Stimulated activated CD4-positive, alpha-beta T cell treated with anti-CD3 and anti-CD28 coated beads, TNF-alpha, amount 100 ng/mL, for 1 hour (primary cell): ENCODE measurements at places on chromosomes 2 and 18.

GRCh38 chr18:28365411-28365831 is 188.5 kb upstream of the CDH2 start:
- DNase-seq = no peak

DNA sequence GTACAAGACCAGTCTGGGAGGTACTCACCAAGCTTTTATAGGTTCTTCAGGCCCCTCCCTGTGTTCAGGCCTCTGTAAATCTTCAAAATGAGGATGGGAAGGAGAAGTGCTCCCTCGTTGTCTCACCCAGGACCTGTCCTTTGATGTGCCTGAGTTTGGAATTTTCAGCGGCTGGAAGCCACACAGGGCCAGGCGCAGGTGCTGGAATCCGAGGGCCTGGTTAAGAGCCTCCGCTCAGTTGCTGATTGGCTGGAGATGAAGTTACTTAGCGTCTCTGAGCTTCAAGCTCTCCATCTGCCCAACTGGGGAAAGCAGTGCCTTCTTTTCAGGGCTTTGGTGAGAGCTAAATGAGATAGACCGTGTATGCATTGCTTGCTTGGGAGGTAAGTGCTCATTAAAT is 30.0 kb downstream of the HJURP start:
- DNase-seq = no peak

GRCh38 chr2:97736608-97737330 is 23.4 kb downstream of the ZAP70 start:
- DNase-seq = no peak

DNA sequence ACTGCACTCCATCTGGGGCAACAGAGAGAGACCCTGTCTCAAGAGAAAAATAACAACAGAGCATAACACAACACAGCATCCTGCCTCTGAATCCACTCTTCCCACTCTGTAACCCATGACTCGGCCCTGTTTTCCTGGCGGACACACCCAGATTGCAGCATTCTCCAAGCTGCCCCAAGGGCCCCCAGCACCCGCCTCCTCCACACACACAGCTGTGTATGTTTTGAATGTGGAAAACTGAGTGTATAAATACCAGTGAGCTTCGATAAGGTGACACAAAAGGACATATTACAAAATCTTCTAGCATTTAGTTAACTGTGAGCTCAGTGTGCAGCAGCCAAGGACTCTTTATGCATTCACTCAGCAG is 13.0 kb downstream of the IMPA2 start:
- DNase-seq = no peak

DNA sequence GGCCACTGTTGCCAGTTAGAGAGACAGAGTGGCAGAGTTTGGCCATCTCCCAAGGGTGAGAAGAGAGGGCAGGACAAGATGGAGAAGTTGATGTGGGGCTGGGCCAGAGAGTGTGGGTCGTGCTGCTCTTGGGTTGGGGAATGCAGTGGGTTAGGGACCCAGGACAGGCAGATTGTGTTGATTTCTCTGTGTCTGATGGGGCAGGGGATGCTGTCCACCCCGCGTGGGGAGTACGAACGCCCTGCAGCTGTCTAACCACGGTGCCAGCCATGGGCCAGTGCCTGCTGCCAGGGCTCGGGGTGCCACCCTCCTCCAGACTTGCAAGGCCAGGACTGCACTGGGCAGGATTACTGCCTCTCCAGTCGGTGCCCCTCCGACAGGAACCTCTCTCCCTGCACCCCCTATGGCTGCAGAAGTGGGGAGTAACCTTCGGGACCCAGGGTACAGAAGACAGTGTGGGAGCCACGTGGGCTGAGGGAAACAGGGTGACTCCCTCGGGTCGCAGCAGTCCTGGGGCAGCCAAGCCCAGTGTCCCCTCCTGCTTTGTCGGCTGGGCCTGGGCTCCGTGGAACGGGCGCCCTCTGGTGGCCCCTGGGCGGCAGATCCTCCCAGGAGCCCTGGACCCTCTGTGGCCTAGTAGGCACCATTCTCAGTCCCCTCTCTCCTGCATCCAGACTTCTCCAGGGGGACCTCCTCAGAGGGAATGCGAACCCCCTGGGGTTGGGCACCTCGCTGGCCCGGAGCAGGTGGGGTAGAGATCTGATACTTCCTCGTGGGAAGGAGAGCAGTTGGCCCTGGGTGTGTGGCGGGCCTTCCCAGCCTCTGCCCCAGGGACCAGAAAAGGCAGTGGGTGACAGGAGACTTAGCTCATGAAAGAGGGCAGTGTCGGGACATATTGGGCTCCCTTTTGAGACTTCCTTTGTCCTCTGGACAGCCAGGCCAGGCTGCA is 2.7 kb downstream of the GPC1 start:
- DNase-seq = peak; percentile 38

DNA sequence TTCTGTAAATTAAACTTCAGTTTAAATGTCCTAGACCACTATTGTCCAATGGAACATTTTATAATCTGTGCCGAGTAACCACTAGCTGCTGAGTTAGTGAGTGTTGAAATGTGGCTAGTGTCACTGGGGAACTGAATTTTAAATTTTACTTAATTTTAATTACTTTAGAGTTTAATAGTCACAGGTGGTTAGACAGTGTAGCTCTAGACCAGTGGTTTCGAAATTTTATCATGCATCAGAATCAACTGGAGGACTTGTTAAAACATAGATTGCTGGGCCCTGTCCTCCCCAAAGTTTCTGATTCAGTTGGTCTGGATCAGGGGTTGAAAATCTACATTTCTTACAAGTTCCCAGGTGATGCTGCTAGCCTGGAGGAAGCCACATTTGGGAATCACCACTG is 110.4 kb downstream of the FMNL2 start:
- DNase-seq = no peak

- DNase-seq = no peak
Measured at GRCh38 chr2:240789051-240789453, 31.0 kb downstream of the KIF1A start.

DNA sequence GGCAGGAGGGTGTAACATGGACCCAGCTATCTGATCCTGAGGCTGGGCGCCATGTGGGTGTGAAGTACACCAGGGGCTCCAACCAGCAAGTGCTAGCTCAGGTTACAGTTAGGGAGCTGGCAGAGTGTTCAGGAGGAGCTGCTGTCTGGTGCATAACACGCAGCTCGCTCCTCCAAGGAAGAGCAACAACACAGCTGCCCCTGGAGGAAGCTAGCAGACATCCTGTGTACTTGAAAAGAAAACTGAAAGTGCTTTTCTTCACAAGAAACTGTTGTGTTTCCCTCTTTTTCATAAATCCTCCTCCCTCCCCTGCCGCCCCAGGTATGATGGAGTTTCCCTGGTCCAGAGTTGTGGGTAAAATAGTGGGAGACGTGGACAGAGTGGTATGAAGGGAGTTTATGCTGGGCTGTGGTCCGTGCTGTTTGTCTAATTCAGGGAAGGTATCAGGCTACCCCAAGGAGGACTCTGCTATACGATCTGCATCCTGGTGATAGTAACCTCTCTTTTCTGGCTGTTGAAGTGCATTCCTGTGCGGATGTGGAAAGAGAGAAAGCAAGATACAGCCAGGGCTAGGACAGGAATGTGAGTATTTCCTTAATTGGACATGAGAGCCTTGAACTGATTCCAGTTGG is 6.1 kb upstream of the LBH start:
- DNase-seq = no peak

DNA sequence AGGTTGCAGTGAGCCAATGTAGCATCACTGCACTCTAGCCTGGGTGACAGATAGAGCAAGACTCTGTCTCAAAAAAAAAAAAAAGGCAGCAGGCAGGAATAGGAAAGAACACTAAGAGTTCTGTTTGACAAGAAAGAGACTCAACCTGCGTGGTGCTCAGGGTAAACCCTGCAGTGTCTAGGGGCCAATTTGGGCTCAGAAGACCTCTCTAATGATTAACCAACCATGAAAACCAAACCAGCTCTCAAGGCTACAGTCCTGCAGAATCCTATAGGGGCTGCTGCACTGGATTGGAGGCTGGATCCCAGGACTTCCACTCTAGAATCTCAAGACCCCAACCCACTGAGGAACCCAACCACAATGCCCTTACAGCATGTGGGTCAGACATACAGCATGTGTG is 2.4 kb downstream of the TRABD2A start:
- no peak for DNase-seq

- no peak for DNase-seq
Measured at GRCh38 chr2:149038442-149039212, at the start of gene LYPD6B. LYPD6B (plus strand) TSS chr2:149038699; CDS start chr2:149130949, 92,250 bp downstream.

DNA sequence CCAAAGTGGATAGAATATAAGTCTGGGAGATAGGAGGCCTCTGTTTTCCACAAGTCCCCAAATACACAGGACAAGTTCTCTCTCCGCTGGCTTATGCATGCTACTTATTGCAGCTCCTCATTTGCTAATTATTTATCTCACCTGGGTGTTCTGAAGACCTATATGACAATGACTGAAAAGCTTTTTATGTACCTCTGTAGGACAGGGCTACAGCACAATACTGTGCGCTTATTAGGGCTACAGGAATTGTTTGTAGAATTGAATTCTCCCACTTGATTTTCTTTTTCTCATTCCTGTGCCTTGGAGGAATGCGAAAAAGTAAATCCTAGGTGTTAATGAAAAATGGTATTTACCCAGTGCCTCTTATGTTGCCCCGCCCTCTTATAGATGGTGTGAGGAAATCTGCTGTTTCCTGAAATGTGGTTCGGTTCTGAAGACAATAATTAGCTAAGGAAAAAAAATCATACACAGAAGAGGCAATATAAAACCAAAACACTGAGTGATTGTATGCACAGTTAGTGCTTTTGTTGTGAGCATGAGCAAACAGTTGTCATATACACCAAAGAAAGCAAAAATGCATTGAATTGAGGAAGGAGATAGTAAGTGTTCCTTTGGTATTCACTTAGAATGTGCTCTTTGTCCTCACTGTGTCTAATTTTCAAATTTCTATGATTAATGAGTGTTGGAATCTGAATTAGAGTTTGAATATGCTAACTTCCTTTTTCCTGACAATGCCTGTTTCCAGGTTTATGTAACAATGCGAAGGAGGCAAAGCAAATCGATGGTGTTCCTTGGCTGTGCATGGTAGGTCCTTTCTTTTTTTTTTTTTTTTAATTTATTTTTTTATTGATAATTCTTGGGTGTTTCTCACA is 78.7 kb upstream of the PNPT1 start:
- DNase-seq = no peak

- no peak for DNase-seq
Measured at GRCh38 chr2:211845338-211846035, 693.1 kb downstream of the ERBB4 start.

DNA sequence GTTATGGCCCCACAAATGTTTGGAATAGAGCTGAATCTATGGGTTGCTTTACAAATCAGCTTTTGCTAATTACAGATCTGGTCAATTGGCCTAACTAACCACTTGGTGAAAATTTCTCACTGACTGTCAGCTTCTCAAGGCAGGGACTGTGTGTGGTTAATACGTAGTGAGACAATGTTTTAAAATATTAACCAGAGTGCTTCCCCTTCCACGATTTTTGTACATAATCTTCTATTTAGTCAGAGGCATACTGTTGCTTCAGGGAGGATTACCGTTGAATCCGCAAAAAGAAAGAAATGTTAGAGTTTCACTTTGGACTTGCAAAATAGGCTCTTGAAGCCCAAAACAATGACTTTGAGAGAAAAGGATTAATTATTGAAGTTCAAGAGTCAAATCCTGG is 14.9 kb upstream of the KCNS3 start:
- no peak for DNase-seq

- DNase-seq = no peak
Measured at GRCh38 chr2:125850541-125850940, 805.4 kb upstream of the GYPC start.

DNA sequence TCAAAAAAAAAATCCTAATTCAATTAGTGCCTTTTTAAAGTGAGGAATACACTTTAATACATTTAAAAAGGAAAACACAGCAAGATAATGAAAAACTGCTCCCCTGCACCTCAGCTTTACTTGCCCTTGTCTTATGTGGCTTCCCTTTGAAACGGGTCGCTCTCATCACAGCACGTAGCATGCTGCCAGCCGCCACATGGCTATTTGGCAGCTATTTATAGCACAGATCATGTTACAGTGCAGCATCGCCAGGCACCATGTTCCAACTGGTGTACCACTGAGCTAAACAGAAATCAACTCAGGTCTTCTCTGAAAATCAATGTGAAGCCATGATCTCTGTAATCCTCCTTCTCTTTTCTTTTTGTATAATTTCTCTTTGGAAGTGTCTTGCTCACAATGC is 65.1 kb downstream of the TMEM182 start:
- DNase-seq = no peak

DNA sequence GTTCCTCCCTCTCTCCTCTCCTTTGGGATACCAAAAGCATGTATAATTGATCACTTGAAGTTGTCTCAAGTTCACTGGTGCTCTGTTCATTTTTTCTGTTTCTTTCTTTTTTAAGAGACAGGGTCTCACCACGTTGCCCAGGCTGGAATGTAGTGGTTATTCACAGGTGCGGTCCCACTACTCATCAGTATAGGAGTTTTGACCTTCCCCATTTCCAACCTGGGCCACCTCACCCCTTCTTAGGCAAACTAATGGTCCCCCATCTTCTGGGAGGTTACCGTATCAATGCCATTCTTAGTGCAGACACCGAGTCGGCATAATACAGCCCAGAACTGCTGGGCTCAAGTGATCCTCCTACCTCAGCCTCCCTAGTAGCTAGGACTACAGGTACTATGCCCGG is 31.3 kb upstream of the TMEM247 start:
- DNase-seq = no peak
